Right lung (tissue), 10 donors: ENCODE measurements at places on chromosomes 5 and 9. TPM values are rescaled to one million over a fixed set of nuclear protein-coding genes. Genes with fewer than 3 reads are reported as not detected.
A peak's percentile ranks its signal among the peaks of the same experiment; 100 is the strongest.

DNA sequence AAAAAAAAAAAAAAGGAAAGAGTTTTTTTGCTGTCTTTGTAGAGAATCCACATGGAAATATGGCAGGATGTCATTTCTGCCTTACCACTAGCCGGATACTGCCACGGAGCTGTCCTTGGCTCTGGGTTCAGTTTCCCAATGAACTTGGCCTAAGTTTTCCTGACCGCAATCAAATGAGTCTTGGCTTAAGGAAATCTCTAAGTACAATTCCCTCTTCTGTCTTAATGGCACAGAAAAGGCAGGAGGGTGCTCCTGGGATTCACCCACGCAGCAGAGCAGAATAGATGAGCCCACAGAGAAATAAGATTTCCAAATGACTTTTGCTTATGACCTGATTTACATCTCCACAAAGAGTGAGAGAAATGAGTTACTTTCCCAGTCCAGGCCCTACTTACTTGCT, 284.0 kb upstream of the VLDLR start:
- no peak for DNase-seq

DNA sequence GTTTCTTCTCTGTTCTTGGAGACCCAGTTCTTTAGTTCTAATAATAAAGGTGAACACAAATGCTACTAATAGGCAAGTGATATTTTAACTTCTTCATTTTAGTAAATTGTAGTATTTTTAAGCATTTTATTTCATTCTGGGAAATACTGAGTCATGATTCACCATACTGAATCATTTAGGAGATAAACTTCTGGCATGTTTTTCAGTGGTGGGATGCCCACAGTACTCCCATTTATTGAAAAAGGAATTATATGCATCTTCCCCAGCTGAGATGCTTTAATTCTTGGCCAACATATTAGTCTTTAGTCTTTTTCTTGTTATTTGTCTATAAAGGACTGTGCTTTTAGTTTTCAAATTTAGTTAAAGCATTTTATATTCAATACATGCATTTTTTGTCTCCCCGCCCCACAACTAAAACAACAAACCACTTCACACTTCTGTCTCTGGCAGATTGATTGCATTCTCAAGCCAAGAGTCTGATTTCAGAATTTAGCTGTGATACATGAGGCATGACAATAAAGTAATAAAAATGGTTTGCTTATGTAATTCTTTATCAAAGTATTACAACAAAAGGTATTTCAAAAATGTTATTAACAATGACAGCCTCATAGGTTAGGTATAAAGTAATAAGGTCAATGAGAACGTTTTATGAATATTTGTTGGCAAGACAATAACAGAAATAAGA, 125.2 kb upstream of the CDH18 start:
- no peak for DNase-seq

GRCh38 chr9:129664746-129665388, 580 bp upstream of the PRRX2 start:
- no peak for DNase-seq

DNA sequence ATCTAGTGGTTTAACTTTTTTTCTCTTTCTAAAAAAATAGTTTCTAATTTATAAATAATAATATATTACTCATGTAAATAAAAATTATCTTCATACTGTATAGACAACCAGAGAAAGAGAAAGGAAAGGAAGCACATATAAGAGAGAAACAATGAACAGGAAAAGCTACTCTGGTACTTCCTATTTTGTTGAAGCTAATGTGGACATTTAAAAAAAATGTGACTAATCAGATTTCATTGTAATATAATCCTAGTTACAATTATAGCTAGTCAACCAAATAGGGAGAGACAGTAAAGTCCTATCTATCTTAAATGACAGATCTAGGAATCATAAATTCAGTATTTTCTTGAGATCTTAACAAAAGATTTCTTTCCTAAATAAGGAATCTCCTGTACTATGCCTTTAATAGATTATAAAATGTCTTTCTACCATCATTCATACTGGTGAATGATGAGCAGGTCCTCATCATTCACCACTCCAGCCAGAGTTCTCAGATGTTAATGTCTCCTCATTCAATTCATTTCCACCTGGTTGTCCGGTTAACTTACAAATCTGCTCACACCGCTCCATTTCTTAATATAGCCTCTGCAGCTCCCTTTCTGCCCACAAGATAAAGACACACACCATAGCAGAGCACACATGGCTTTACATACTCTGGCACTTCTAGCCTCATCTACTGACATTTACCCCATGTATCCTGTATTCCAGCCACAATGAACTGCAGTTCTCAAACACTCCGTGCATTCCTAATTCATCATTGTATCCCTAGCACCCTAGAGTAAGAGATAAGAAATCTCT, 30.9 kb downstream of the ZFR start:
- DNase-seq = no peak

- DNase-seq = no peak
Measured at GRCh38 chr5:167402671-167403070, 888.8 kb upstream of the WWC1 start.

GRCh38 chr9:126696401-126697145, 82.8 kb downstream of the LMX1B start:
- no peak for DNase-seq

GRCh38 chr5:19261879-19262278, 726.1 kb downstream of the CDH18 start:
- DNase-seq = no peak

GRCh38 chr5:33203931-33204330, 236.8 kb upstream of the TARS1 start:
- DNase-seq = no peak

DNA sequence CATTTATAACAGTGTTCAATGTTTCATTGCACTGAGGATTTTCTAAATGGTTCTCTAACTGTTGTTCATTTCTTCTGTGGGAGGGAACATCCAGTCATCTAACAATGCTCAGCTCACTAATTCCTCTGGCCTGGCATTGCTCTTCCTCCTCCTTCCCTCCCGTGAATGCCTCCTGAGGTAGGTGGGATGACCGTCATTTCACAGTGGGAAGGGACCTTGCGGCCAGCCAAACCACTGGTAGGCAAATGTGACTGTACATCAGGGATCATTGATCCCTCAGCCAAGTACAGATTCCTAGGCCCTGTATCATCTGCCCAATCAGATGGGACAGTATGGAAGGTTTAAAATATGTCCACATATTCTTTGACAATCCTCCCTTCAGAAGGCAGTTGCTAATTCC, 23.7 kb upstream of the VDAC1 start:
- DNase-seq = no peak

GRCh38 chr5:142421228-142421617, 96.4 kb upstream of the SPRY4 start:
- DNase-seq = no peak

- DNase-seq = no peak
Measured at GRCh38 chr9:114179516-114179915, 24.2 kb downstream of the COL27A1 start.

- DNase-seq = no peak
Measured at GRCh38 chr5:150189728-150190502, at the start of gene SLC6A7. SLC6A7 (plus strand) TSS chr5:150190062; CDS start chr5:150190328, 266 bp downstream.

- DNase-seq = no peak
Measured at GRCh38 chr9:93949694-93950449, 5.3 kb downstream of the BARX1 start.

- no peak for DNase-seq
Measured at GRCh38 chr5:115379622-115380344, 83.3 kb upstream of the CCDC112 start.

DNA sequence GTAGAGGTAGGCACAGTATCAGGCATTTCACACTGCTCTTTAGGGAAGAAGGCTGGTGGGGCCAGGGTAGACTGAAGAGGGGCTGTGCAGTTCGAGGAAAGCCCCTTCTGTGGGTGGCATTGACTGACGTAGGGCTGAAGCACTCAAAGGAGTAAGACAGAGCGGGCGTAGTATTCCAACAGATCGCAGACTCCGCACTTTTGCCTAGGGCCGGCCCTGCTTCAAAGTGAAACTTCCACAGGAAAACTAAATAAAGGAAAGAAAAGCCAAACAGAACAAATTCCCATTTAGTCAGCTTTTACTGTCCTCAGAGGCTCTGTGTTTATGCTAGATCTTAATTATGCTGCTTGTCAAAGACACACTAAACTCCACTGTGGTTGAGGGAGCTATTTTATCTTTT, 493.0 kb upstream of the WWC1 start:
- peak; percentile 23 for DNase-seq

- DNase-seq = no peak
Measured at GRCh38 chr5:5209510-5210286, 69.6 kb downstream of the ADAMTS16 start.

DNA sequence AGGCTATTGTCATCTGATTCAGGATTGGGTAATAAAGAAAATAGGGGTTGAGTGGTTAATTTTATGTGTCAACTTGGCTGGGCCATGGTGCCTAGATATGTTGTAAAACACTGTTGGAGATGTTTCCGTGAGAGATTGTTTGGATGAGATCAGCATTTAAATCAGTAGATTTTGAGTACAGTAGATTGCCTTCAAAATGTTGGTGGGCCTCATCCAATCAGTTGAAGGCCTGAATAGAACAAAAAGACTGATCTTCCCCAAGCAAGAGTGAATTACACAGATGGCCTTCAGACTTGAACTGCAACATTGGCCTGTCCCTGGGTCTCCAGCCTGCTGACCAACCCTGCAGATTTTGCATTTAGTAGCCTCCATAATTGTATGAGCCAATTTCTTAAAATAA, 401.3 kb upstream of the KIF2A start:
- DNase-seq = no peak

GRCh38 chr5:106121972-106122605, 1548.6 kb downstream of the EFNA5 start:
- DNase-seq = no peak

- DNase-seq = peak; percentile 84
Measured at GRCh38 chr9:132240841-132241482, 79.1 kb downstream of the NTNG2 start.

- no peak for DNase-seq
Measured at GRCh38 chr9:13432904-13433303, 153.4 kb upstream of the MPDZ start.

DNA sequence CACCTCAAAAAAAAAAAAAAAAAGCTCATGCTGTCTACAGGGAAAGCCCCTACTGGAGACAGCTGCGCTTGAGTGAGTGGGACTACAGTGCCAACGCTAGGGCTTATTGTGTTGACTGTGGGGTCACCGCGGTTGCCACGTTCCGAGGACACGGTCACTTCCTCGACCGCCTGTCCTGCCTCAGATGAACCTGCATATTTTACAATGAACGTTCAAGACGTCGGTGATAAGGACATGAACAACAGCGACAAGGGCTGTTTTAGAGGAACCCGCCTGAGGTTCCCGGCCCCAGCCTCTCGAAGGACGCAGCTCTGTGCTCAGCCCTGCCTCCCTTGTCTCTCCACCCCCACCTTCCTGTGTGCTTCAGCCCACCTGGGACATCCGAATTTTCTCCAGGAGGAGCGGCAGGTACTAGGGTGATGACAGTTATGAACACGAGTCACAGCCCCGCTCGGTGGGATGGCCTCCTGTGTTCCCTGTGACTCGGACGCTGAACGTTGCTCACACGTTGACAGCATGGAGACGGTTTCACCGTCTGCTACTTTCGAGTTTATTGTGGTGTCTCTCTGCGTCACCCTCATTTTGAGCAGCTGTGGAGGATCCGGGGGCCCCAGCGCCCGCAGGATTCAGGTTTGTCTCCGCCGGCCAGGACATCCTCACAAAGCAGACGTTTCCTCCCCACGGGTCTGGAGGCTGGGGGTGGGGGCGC, 11.3 kb upstream of the DIPK1B start:
- no peak for DNase-seq

- no peak for DNase-seq
Measured at GRCh38 chr5:133663397-133664054, 51.2 kb upstream of the FSTL4 start.

DNA sequence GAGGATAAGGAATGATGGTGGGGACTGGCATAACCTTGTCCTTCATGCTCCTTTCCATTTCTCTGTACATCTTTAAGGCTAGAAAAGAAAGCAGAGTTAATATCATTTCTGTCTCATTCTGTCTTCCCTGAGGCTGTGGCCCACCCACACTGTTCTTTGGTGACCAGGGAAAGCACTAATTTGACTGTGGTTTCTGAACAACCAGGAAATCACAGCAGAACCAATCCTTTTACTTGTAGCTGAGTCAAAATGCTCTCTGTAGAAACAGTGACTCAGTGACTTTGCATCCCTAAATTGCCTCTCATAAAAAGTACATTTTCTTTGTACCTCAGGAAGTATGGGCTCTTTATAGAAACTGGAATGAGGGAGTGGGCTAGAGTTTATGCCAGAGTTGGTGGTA, 28.1 kb downstream of the IL33 start:
- no peak for DNase-seq

- DNase-seq = no peak
Measured at GRCh38 chr9:27371382-27371781, 74.4 kb upstream of the EQTN start.

- DNase-seq = no peak
Measured at GRCh38 chr5:52672459-52672858, 115.3 kb upstream of the ITGA1 start.

DNA sequence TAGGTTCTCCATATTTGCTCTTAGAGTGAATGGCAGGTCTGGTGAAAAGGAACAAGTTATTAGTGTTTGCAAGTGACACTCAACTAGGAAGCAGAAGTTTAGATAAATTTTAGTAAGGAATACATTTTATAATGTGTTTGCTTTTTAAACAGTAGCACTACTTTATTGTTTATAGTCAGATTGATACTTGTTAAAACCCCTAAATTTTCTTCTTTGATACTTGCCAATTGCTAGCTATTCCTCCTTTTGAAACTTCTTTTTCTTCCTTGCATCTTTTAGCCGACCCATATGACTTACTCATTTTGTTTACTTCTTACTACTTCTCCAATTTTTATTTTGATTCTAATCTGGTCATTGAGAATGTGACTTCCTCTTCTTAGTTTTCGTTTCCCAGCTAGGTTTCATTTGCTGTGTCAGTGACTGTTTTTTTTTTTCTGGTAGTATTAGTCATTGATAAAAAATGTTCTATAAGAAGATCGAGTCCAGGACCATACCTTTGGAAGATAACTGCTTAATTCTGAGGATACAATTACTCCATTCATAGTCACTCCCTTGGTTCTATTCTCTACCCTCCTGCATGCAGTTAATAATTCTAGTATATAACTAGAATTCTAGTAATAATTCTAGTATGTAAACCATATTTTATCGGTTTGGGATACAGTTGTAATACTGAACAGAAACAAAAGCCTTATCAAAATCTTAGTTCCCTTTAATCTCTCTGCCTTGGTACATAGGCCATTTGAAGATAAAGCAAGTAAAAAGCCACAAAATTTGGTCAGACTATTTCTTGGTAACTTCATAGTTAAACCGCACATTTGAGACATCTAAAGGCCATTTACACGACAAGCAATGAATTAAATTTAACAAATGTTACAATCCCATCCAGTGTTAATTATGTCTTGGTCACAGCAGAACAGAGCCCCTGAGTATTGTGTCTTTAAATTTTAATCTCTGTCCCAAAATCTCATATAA, 2.8 kb upstream of the RICTOR start:
- no peak for DNase-seq

IRX2 gene
- 69.5 TPM for polyA plus RNA-seq

TUSC1 gene
- 21.3 TPM for polyA plus RNA-seq

TGFBI gene
- 135 TPM for polyA plus RNA-seq

MEIKIN gene
- not detected for polyA plus RNA-seq

MARCHF11 gene
- not detected for polyA plus RNA-seq

CEL gene
- polyA plus RNA-seq = 1.8 TPM

CDHR2 gene
- 0.33 TPM for polyA plus RNA-seq

MARCOL gene
- 0.13 TPM for polyA plus RNA-seq

PFN3 gene
- polyA plus RNA-seq = not detected

GTF3C4 gene
- 25.1 TPM for polyA plus RNA-seq

HMMR gene
- 11.6 TPM for polyA plus RNA-seq
